Fibroblast of pulmonary artery (primary cell): ENCODE measurements at places on chromosomes 6 and 20.

GRCh38 chr20:11682285-11682684 lies 235.4 kb upstream of the BTBD3 start:
- DNase-seq: no peak

- DNase-seq: no peak
Measured at GRCh38 chr20:35743693-35744491, 1.8 kb upstream of the RBM39 start.

GRCh38 chr20:56964901-56965300 lies 301.5 kb downstream of the BMP7 start:
- DNase-seq: no peak

- DNase-seq: no peak
Measured at GRCh38 chr6:154605882-154606370, 95.4 kb upstream of the CNKSR3 start.

DNA sequence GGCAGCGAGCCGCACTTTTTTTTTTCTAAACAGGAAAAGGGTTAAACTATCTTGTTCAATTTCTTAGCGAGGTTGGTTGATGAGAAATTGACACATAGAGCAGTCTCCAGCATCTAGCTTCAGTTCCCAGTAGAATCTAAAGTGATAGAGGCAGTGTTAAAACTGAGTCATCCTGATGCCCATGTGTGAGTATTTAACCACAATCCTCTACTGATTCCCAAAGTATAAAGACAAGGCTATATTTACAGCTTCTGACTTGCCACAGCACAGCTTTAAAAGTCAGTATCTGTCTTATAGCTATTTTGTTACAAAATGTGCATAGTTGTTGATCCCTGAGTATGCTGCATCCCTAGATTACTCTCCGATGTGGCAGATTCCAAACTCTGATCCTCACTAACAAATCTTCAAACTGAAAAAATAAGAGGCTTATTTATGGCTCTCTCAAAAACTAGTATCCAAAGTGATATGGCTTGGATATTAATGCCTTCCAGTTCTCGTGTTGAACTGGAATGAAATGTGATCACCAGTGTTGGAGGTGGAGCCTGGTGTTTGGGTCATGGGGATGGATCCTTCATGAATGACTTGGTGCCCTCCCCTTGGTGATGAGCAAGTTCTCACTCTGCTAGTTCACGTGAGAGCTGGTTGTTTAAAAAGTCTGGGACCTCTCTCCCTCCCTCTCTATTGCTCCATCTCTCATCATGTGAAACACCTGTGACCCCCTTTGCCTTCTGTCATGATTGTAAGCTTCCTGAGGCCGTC lies 13.1 kb upstream of the POPDC3 start:
- no peak for DNase-seq

- peak; percentile 36 for DNase-seq
Measured at GRCh38 chr6:142537612-142538478, 236.0 kb downstream of the ADGRG6 start.

DNA sequence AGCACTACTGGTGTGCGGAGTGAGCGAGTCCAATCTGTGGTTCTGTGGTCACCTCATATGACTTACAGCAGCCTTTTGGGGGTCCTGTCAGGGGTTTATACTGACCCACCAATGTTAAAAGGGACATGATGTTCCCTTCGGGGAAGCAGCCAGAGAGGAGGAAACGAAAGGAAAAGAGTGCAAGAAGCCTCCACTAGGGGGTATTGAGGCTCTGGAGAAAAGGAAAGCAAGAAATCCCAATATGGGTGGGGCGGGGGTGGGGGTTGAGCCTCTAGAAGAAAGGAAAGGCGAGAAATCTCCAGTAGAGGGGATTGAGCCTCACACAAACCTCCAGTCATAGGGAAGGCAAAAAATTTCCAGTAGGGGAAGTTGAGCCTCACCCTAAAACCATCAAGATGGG lies 249.3 kb upstream of the ECI2 start:
- no peak for DNase-seq

- DNase-seq: no peak
Measured at GRCh38 chr6:165562421-165563090, 100.5 kb downstream of the PDE10A start.

DNA sequence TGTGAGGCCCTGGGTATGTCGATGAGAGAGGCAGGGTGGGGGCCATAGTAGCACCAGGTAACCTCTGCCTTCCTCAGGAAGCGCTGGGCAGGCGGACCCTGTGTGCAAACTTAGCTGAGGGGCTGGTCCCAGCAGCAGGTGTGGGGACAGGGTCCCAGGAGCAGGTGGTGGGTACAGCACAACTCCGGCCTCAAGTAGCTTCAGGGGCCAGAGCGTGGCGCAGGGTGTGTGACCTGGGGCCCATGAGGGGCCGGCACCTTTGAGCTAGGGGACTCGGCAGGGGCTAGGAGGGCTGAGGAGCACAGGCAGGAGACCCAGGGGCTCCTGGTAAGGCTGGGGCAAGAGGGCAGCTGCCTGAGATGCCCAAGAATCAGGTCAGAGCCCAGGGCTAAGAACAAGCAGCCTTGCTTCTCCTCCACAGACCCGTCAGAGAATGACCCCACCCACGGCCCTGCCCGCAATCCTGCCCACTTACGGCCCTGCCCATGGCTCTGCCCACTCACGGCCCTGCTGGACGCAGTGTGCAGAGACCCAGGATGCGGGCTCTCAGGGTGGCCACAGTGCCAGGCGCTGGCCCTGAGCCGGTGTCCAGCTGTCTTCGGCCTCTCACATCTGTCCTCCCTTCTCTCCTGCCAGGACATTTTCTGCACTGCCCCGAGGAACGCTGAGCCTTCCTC lies 30.9 kb downstream of the CHRNA4 start:
- DNase-seq: no peak

DNA sequence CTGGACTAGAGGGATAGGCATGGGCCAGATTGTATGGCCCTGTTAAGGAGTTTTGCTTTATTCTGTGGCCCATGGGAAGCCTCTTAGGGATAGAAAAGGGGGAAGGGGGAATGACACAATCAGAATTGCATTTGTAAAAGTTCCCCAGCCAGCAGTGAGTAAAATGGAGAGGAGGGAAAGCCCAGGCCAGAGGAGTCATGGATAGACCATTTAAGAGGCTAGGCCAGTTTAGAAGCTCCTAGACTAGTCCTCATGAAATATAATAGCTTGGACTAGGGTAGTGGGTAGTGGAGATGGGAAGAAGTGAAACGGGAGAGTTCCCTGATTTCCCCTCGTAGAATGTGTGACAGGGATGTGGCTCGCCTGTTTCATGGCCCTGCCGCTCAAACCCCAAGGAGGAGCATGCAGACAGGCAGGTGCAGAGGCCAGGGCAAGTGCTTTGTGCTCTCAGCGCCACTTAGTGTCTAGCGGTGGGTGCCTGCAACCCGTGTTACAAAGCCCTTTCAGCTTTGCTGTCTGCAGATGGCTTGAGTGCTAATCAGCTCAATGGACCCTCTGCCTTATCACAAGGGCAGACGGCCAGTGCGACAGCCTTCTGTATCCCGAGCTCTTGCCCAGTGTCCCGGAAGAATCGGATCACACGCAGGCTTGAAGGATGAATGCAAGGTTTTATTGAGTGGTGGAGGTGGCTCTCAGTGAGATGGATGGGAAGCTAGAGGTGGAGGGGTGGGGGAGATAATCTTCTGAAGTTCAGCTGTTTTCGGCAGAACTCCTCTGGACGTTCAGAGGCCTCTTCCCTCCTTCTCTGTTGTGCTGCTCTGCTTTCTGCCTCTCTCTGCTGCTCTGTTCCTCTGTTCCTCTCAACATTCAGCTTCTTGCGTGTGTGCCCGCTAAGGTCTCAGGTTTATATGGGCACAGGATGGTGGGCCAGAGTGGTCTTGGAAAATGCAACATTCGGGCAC lies 141.1 kb downstream of the CEP57L1 start:
- DNase-seq: no peak

DNA sequence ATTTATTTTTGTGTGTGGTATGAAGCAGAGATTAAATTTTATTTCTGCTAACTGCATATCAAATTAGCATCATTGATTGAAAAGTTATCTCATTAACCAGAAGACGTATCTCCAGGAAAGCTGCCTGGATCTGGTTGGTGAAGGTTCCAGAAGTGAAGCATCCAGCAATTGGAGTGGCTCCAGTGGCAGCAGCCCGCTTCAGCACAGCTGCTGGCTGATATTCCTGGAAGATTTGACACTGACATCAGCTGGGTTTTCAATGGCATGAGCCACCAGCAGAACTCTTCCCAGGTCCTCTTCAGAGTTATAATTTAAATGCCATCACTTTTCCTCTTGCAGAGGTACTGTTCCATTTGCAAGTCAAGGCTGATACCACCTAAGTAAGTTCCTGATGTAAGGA lies 363.5 kb downstream of the BCKDHB start:
- no peak for DNase-seq

DNA sequence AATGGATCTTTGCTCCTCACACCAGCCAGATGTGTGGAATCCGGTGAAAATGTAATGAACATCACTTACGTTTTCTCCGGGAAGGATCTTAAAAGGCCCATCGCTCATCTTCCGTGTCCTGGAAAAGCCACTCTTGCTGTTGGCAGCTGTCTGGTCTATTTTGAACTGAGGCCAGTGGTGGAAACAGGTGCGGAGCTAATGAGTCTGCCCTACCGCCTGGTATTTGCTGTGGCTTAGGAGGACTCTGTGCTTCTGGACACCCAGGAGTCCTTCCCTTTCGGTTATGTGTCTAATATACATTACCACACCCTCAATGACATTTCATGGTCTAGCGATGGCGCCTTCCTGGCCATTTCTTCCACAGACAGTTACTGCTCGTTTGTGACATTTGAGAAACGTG lies 264.2 kb upstream of the PREP start:
- DNase-seq: no peak

DNA sequence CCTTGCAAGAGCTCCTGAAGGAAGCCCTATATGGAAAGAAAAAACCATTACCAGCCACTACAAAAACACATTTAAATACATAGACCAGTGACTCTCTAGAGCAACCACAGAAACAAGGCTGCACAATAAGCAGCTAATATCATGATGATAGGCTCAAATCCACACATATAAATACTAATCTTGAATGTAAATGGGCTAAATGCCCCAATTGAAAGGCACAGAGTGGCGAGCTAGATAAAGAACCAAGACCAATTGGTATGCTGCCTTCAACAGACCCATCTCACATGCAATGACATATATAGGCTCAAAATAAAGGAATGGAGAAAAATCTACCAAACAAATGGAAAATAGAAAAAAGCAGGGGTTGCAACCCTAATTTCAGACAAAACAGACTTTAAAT lies 153.0 kb downstream of the LRRC1 start:
- DNase-seq: no peak

- no peak for DNase-seq
Measured at GRCh38 chr6:29626948-29627754, 5.8 kb downstream of the GABBR1 start.

- DNase-seq: no peak
Measured at GRCh38 chr6:122996794-122997505, 915 bp downstream of the CLVS2 start.

DNA sequence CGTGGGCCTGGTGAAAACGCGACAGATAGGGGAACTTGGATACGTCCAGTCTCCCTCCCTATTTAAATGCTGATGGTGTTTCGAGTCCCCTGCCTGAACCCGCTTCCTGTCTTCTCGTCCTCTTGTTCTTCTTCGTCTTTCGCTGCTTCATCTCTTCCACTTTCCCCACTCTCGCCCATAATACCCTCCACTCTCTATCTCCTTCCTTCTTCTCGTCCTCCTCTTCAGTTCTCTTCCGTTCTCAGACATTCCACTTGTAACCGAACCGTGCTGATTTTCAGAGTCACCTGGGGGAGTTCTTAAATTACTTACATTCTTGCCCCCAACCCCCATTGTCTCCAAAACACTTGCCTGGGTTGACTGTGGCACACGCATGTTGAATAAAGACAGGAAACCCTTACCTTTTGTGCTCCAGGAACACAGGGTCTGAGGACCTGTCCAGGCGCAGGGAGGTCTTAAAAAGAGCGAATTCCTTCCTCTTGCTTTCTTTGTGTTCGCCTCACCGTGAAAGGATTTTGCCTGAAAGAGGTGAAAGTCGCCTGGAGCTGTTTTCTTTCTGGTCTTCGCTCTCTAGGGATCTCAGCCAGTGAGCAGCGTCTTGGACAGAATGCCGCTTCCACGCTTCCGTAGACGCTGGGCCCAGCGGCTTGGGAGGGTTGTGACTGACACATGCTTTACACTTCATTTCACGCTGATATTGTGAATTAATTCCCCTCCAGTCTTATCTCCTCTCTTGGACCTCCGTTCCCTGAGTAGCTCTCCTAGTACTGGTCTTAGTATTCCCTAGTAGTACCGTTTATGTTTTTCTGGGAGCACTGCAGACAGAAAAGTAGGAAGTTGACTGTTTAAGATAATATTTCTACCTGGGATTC lies 184.0 kb downstream of the GPX5 start:
- no peak for DNase-seq

GRCh38 chr20:35263532-35264341 lies 14.2 kb downstream of the MMP24OS start:
- no peak for DNase-seq

DNA sequence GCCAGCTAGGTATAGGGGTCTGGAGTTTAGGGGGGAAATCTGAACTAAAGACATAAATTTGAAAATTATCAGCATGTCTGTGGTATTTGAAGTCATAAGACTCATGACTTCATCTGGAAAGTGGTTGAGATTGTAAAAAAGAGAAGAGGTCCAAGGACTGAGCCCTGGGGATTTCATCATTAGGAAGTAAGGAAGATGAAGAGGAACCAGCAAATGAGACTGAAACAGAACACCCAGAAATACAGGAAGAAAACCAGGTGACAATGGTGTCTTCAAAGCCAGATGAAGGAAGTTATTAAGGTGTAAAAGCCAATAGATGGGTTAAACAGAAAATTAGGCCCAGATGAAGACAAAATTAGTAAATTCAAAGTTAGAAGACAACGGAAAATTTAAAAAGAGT lies 49.1 kb upstream of the UBR2 start:
- DNase-seq: no peak

DNA sequence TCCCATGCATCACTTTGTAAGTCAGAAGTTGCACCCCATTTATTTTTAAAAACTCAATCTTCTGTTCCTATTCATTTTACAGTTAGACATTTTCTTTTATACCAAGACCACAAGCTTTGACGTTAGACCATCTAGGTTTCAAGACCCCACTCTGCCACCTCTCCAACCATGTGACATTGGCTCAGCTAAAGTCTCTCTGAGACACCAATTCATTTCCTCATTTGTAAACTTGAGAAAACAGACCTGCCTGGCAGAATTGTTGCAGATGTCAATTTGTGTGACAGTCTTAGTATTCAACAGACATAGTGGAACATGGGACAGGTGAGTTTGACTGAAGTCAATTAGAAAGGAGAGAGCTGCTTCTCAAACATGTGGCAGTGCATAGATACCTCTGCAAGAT lies 55.6 kb upstream of the CSE1L start:
- no peak for DNase-seq

DNA sequence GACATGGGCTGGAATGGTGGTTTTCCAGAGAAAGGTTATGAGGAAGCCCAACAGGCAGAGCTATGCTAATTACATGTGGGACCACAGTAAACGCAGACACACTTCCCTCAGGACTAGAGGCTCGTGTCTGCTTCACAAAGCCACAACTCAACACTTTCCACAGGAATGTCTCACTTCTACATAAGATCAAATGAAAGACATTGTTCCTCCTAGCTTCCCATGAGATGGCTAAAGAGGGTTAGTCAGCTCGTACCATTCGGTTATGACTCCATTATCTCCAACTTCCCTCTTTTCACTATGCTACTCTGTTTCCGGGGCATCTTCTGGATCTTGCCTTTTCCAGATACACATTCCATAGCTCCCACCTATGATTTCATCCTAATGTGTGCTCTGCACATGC lies 29.1 kb upstream of the ZC3H12D start:
- DNase-seq: no peak
